ENCODE measurements at places on chromosomes 7 and 10. TPM values are rescaled to one million over a fixed set of nuclear protein-coding genes. Genes with fewer than 3 reads are reported as not detected.

GRCh38 chr7:20307901-20308300 lies 22.8 kb upstream of the ITGB8 start:
- H3K36me3 ChIP-seq: no peaks in the 10 kb centered on the region
- no peaks in the 10 kb centered on the region for H3K27me3 ChIP-seq
- H3K4me3 ChIP-seq: no peak overlapping the region
- no peak overlapping the region for H3K27ac ChIP-seq
- DNase-seq: no peak

COL17A1 gene
- total RNA-seq: not detected

DNA sequence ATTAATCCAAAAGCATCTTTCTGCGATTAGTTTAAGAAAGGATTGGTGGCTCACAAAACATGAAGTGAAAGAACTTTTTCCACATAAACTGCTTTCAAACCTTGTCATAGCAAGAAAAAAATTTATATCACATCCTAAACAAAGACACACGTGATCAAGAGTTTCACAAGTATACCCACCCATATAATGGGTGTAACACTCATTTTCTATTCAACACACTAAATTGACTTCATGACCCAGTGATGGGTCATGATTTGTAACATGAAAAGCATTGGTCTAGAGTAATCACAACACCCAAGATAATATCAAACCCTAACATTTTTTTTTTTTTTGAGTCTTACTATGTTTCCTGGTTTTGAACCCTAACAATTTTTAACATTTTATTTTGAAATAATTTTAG lies 17.6 kb downstream of the PMPCB start:
- no peaks in the 10 kb centered on the region for H3K4me1 ChIP-seq
- DNase-seq: no peak
- no peaks in the 10 kb centered on the region for H3K27me3 ChIP-seq
- no peak overlapping the region for H3K27ac ChIP-seq
- H3K4me3 ChIP-seq: no peak overlapping the region

- no peaks in the 10 kb centered on the region for H3K27me3 ChIP-seq
- H3K4me1 ChIP-seq: peaks cover 2% of the 10 kb centered on the region
- no peak overlapping the region for H3K27ac ChIP-seq
- no peak for DNase-seq
- H3K4me3 ChIP-seq: no peak overlapping the region
- no peaks in the 10 kb centered on the region for H3K36me3 ChIP-seq
Measured at GRCh38 chr10:78567680-78568455, 500.9 kb upstream of the ZMIZ1 start.

CALML5 gene
- not detected for total RNA-seq

- peaks cover 12% of the 10 kb centered on the region for H3K4me1 ChIP-seq
- DNase-seq: no peak
- H3K4me3 ChIP-seq: no peak overlapping the region
- no peaks in the 10 kb centered on the region for H3K36me3 ChIP-seq
- no peak overlapping the region for H3K27ac ChIP-seq
Measured at GRCh38 chr7:139658908-139659675, 118.7 kb downstream of the HIPK2 start.

- peaks cover 4% of the 10 kb centered on the region for H3K4me1 ChIP-seq
- H3K27me3 ChIP-seq: no peaks in the 10 kb centered on the region
- no peak overlapping the region for H3K4me3 ChIP-seq
- H3K36me3 ChIP-seq: peaks cover 6% of the 10 kb centered on the region
Measured at GRCh38 chr10:87875929-87876571, 12.6 kb downstream of the PTEN start.

GRCh38 chr7:108385834-108386422 lies 70.3 kb downstream of the NRCAM start:
- H3K27me3 ChIP-seq: no peaks in the 10 kb centered on the region
- no peak overlapping the region for H3K27ac ChIP-seq
- H3K4me3 ChIP-seq: no peak overlapping the region

DNA sequence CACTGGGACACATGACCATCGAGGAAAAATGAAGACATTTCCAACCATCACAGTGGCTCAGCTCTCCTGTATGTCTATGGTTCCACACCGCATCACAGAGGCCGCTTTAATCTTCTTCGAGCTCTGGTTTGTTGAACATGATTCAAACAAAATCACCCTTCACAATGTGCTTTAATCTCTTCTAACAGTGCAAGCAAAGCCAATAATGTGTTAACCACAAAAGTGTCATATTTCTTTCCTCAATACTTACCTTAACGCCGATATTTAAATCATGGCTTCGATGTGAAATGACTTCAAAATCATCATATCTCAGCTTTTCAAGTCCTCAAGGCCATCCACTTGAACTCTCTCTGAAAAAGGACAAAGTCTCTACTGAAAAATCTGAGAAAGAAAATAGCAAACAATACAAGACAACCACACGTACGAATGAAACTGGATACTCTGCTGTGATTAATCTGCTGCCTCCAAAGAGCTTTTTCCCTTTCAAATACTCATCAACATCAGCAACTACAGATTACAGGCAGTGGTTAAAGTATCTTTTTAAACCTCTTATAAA lies 23.0 kb upstream of the SVIL start:
- no peak overlapping the region for H3K4me3 ChIP-seq
- H3K27me3 ChIP-seq: no peaks in the 10 kb centered on the region
- peaks cover 3% of the 10 kb centered on the region for H3K36me3 ChIP-seq

- no peak for DNase-seq
- no peak overlapping the region for H3K4me3 ChIP-seq
- H3K27me3 ChIP-seq: no peaks in the 10 kb centered on the region
- H3K4me1 ChIP-seq: peaks cover 55% of the 10 kb centered on the region
- no peak overlapping the region for H3K27ac ChIP-seq
- H3K36me3 ChIP-seq: peaks cover 22% of the 10 kb centered on the region
Measured at GRCh38 chr7:2958416-2959102, 85.1 kb downstream of the CARD11 start.

GRCh38 chr7:1514995-1515401 lies 10.8 kb upstream of the INTS1 start:
- H3K4me1 ChIP-seq: peaks cover 30% of the 10 kb centered on the region
- H3K27me3 ChIP-seq: no peaks in the 10 kb centered on the region
- DNase-seq: no peak
- H3K36me3 ChIP-seq: no peaks in the 10 kb centered on the region
- H3K27ac ChIP-seq: no peak overlapping the region

CDK1 gene
- 1.1 TPM for total RNA-seq

DNA sequence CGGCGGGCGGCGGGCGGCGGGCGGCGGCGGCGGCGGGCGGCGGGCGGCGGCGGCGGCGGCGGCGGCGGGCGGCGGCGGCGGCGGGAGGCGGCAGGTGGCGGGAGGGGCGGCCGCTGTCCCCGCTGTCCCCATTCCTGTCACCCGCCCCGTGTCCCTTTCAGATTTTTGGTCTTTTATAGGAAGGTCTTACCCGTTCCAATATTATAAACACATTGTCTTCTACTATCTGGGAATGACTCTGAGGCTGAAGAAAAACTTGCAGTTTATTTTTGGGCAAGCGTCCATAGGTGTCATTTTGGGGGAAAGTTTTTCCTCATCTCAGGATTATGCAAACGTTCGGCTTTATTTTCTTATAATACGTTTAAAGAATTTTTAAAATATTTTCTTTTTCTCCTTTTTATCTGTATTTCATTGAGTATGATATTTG lies 578 bp downstream of the ZNF713 start:
- no peaks in the 10 kb centered on the region for H3K27me3 ChIP-seq
- no peak overlapping the region for H3K27ac ChIP-seq
- H3K4me1 ChIP-seq: peaks cover 5% of the 10 kb centered on the region
- H3K36me3 ChIP-seq: no peaks in the 10 kb centered on the region
- DNase-seq: no peak
- H3K4me3 ChIP-seq: peak overlapping the region; percentile 35

GRCh38 chr7:130365511-130366441 lies 14.5 kb upstream of the CPA1 start:
- H3K36me3 ChIP-seq: no peaks in the 10 kb centered on the region
- DNase-seq: peak; percentile 41
- no peak overlapping the region for H3K4me3 ChIP-seq
- H3K27ac ChIP-seq: no peak overlapping the region
- no peaks in the 10 kb centered on the region for H3K4me1 ChIP-seq

GRCh38 chr10:67239864-67240497 lies 314.1 kb downstream of the LRRTM3 start:
- H3K4me3 ChIP-seq: no peak overlapping the region
- no peaks in the 10 kb centered on the region for H3K36me3 ChIP-seq
- no peaks in the 10 kb centered on the region for H3K27me3 ChIP-seq
- H3K4me1 ChIP-seq: no peaks in the 10 kb centered on the region
- no peak for DNase-seq
- H3K27ac ChIP-seq: no peak overlapping the region

ABCB4 gene
- total RNA-seq: 0.63 TPM

DNA sequence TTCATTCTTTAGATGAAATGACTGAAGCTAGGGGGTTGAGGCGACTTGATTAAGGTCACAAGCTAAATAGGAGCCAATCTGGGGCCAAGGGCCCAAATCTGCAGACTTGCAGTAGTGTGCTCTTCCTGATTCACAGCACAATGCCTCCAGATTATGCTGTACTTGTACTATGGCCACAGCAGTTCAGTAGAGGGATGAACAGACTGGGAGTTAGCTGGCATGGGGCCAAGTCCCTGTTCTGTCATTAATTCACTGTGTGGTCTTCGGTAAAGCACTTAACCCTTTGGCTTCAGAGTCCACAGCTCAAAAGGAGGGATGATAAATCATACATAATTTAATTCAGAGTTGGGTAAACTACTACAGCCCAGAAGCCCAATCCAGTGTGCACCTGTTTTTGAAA lies 196.8 kb downstream of the XPNPEP1 start:
- H3K4me1 ChIP-seq: no peaks in the 10 kb centered on the region
- no peak for DNase-seq
- no peaks in the 10 kb centered on the region for H3K27me3 ChIP-seq

- peaks cover 27% of the 10 kb centered on the region for H3K4me1 ChIP-seq
- H3K4me3 ChIP-seq: no peak overlapping the region
- H3K36me3 ChIP-seq: no peaks in the 10 kb centered on the region
- no peak for DNase-seq
Measured at GRCh38 chr10:119319161-119319919, 112.0 kb downstream of the GRK5 start.

- no peak overlapping the region for H3K4me3 ChIP-seq
- H3K27ac ChIP-seq: no peak overlapping the region
- no peak for DNase-seq
- H3K36me3 ChIP-seq: no peaks in the 10 kb centered on the region
Measured at GRCh38 chr10:4181621-4182049, 396.6 kb upstream of the KLF6 start.

- no peaks in the 10 kb centered on the region for H3K4me1 ChIP-seq
- H3K36me3 ChIP-seq: no peaks in the 10 kb centered on the region
- H3K27me3 ChIP-seq: no peaks in the 10 kb centered on the region
- no peak for DNase-seq
Measured at GRCh38 chr10:1557081-1557480, 180.2 kb downstream of the ADARB2 start.

DNA sequence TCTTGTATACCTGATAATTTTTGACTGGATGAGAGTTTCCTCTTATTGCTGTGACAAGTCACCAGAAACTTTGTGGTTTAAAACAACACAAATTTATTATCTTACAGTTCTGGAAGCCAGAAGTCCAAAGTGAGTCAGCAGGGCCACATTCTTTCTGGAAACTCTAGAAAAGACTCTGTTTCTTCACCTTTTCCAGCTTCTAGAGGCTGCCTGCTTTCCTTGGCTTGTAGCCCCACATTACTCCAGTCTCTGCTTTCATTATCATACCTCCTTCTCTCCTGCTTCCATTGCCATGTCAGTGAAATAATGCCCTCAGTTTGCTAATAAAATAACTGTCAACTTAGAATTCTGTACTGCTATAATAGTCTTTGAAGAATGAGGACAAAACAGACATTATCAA lies 65.3 kb downstream of the VCL start:
- H3K27me3 ChIP-seq: no peaks in the 10 kb centered on the region
- H3K4me3 ChIP-seq: no peak overlapping the region
- peaks cover 6% of the 10 kb centered on the region for H3K36me3 ChIP-seq
- peaks cover 6% of the 10 kb centered on the region for H3K4me1 ChIP-seq
- no peak overlapping the region for H3K27ac ChIP-seq
